ENCODE measurements at places on chromosomes 5 and 9. TPM values are rescaled to one million over a fixed set of nuclear protein-coding genes. Genes with fewer than 3 reads are reported as not detected.

GRCh38 chr5:93364378-93364777 is 216.6 kb downstream of the NR2F1-AS1 start:
- no peak for DNase-seq

- no peak for DNase-seq
Measured at GRCh38 chr9:93978551-93978950, 23.4 kb upstream of the BARX1 start.

- no peak for DNase-seq
Measured at GRCh38 chr5:145743396-145744061, 91.6 kb downstream of the PRELID2 start.

DNA sequence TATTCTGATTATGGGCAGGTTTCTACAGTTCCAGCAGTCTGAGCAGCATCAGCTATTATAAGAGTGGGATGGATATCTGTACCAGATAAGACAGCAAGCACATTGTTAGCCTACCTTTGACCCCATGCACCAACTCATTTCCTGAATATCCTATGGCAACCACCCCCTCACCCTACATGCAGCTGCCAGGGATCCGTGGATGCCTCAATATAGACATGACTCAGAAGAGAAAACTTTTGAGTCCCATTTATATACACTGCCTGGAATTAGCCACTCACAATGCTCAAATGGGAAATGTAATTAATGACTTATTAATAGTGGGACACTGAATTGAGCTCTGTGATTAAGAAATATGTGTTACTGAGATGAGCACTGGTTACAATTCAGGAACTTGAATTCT is 124.4 kb downstream of the SSBP2 start:
- DNase-seq: no peak

GRCh38 chr5:135951807-135952206 is 3.0 kb downstream of the LECT2 start:
- no peak for DNase-seq

DNA sequence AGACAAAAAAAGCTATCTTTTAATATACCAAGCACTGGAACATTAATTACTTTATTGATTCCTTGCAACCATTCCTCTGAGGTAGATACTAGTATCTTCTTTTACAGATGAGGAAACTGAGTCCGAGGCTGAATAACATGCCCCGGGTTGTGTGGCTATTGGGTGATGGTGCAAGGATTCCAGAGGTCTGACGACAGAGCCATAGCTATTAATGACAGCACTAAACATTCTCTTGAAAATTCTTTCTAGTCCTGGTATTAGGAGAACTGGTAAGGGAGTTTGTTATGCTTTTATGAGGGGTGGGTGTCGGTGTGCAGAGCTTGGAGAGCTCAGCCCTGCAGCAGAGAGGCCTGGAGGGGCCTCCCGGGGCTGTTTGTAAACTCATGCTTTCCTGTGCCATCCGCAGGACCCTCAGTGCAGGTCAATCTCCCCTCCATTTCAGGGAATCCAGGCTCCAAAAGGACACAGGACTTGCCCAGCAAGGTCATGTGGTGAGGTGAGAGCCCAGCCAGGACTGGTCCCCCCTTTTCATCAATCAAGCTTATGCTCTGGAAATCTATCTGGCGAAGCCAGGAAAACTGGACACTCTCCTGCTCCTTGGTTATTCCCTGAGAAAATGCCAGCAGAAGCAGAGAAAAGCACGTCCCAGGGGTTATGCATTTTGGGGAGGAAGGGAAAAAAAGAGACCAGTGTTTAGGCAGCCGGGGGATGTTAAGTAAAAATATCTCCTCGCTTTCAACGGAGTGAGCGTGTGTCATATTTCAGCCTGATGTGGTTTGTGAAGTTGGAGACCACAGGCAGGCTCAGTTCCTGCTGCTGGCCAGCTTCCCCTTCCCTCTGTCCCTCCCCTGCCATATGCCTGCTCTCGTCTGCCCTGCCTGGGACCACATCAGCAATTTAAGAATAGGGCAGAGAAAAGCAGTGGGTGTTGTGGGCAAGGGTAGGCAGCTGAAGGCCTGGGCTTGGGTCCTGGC is 3.7 kb downstream of the GSN start:
- DNase-seq: no peak

- DNase-seq: no peak
Measured at GRCh38 chr5:33806738-33807442, 84.9 kb downstream of the ADAMTS12 start.

DNA sequence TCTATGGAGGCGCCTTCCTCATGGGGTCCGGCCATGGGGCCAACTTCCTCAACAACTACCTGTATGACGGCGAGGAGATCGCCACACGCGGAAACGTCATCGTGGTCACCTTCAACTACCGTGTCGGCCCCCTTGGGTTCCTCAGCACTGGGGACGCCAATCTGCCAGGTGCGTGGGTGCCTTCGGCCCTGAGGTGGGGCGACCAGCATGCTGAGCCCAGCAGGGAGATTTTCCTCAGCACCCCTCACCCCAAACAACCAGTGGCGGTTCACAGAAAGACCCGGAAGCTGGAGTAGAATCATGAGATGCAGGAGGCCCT is 3.2 kb downstream of the CEL start:
- no peak for DNase-seq

- DNase-seq: no peak
Measured at GRCh38 chr9:136543830-136544547, 1.9 kb downstream of the NOTCH1 start.

DNA sequence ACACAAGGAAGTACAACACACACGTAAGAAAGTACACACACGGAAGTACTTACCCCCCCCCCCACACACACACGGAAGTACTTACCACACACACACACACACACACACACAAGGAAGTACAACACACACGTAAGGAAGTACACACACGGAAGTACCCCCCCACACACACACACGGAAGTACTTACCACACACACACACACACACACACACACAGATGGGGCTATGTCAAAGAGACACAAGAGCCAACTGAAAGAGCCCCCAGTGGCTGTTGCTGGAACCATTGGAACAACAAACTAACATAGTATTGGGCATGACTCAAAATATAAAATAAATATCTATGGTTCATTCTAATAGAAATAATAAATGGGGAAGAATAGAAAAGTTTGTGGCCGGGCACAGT is 4.9 kb upstream of the MAPK9 start:
- DNase-seq: peak; percentile 32

- no peak for DNase-seq
Measured at GRCh38 chr9:104094534-104095015, 466 bp downstream of the SMC2 start.

DNA sequence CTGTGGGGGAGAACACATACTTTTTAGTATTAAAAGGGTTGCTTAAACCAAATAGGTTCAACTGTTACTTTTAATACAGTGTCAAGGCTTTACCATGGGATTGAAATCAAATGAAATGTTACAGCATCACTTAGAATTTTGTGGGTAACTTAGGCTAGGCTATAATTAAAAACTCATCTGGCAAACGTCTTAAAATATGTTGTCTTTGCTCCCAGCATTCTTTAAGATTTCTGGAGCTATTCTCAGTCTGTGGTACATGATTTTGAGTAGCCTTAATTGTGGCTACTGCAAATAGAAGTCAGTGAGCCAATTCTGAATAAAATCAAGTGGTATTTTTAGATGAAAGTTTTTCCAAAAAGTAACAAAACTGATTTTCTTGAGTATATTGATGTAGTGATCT is 30.7 kb downstream of the UHRF2 start:
- DNase-seq: no peak

DNA sequence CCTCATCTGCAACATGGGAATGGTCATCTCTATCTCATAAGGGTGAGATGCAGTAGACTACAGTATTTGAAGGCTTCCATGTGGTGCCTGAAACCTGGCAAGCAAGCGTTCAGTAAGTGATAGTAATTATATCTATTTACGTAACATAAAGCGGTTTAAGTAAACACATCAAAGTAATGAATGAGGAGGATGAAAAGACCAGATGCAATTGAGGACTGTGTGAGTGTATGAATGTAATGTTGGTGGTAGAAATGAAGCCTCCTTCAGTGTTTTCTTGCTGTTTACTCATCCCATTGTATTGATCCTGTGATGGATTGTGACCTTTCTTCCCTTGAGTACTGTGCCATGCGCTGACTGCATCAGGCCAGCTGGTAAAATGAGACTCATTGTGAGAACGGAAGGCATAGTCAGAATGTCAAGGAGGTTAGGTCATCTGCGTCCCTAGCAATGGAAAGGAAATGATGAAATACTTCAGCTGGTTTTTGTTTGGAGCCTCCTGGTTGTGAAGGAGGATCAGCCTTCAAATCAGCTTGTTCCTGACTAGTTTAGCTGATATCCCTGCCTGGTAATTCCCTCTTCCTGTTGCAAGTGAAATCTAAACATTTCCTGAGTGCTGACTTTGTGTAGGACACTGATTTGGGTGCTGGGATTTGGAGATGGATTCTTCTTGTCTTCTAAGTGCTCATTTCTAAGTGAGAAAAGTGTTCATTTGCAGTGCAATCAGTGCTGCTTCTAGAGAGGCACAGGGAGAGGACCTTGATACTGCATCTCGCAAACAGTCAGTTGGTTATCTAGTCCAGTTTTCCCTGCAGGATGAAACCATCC is 35.6 kb downstream of the TNFSF8 start:
- DNase-seq: peak; percentile 62

- no peak for DNase-seq
Measured at GRCh38 chr9:108316630-108317029, 539.2 kb downstream of the ACTL7B start.

DNA sequence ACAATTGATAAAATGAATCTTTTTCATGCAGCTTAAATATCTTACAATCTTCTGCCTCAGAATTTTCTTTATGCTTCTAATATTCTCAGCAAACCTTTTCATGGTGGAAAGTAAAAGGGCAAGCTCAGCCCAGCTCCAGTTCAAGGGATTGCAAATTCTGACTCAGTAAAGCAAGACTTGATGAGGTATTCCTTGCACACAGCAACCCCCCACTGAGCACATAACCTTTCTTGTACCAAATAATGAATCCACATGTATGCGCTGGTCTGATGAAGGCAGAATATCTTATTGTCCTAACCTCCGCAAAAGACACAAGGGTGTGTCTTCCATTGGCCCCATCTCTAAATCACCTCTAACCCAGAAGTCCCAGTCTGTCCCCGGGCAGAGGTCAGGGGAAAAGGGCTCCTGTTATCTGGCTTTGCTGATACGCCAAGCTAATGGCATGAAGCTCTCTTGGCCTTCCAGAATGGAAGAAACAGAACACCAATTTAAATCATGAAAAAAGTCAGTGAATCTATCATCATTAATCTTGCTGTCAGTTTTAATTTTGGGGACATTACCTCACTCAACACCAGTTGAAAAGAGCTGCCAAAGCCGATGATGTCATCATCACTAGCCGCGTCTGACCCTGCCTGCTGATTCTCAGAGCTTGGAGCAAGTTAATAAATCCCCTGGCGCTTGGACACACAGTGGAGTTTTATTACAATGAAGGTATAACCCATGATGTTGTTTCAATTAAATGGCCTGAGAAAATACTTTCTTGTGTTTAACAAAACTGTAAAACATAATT is 592.5 kb upstream of the CLINT1 start:
- no peak for DNase-seq

DNA sequence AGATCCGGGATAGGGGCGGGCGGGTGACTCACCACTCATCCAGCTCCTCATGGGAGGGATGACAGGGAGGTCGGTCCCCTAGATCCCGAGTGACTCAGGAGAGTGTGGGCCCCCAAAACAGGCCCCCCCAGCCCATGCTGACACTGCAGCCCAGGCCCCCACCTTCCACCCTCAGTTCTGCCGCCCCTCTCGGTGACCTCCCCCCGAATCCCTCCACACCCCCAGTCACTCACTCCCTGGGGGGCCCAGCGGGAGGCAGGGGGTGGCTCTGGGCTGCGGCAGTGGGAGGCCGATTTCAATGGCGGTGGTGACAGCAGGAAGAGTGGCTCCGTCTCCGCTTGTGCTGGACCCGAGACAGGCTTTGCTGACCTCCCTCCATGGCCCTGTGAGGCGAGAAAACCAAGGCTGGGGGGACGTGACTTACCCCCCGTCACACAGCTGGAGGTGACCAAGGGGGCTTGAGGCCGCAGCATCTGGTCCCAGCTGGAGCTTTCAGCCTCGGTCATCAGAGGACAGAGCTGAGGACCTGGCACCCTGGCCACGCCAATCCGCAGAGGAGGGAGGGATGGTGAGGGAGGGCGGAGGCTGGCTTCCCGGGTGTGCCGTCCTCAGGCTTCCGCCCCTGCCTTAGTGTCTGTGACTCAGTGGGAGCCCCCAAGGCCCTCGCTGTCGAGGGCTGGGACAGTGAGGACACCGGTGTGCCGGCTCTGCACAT is 9.0 kb downstream of the GPSM1 start:
- DNase-seq: no peak

DNA sequence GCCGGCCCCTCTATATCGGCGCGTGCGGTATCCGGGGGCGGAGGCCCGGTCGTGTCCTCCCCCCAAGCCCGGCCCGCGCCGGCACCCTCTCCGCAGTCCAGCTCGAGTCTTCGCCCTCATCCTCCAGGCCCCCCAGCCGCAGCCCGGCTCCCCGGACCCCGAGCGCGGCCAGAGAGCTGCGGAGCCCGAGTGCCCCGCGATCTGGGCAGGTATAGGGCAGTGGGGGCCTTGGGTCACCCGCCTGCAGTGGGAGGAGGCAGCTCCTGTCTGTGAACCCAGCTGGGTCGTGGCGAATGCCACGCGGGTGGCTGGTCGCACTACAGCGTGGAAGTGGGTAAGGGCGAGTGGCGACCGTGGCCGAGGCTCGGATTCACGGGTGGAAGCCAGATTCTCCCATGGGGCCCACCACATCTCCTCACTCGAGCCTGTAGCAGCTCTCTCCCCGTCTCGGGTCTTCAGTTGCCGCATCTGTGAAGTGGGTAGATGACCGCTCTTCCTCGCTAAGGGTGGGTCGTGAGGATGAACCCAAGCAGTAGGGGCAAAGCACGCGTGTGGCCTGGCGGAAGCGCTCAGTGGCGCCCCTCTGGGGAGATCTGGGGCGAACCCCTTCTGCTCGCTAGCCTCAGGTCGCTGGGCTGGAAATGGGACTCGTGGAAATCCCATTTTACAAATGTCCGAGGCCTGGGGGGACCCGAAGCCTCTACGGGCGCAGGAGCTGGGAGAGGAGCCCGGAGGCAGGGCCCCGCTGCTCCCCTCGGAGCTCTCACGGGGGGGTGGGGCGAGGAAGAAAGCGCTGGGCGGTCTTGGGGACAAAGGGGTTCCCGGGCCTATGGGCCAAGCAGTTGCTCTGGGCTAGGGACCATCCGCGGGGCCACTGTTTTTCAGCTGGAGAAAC is 1.9 kb downstream of the NR5A1 start:
- peak; percentile 62 for DNase-seq

DNA sequence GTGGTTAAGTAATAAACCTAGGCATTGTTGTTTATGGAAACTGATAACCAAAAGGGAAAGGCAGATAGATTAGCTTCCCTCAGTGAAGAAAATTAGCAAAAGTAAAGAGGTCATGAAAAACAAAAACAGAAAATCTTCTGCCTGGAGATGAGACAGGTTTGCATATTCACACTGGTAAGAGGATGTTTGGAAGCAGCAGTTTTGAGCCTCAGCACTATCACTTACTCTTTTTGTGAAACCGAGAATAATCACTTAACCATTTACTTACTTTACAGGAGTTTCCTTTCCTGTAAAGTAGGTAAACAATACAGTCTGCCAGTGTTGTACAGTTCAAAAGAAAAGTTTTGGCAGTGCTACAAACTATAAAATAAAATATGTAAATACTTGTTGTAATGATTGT is 35.5 kb upstream of the EMB start:
- DNase-seq: no peak

Gene IFNA2
- total RNA-seq: not detected

Gene RANBP3L
- not detected for total RNA-seq

Gene CA9
- not detected for total RNA-seq

Gene C8G
- total RNA-seq: not detected

Gene ADAMTSL1
- total RNA-seq: 5.0 TPM

Gene PCDHA12
- 17.7 TPM for total RNA-seq

Gene PTPN3
- total RNA-seq: 2.8 TPM

Gene FOXD4
- 0.31 TPM for total RNA-seq

Gene NR5A1
- total RNA-seq: 0.21 TPM

Gene LMX1B
- total RNA-seq: not detected

Gene PHF24
- 0.14 TPM for total RNA-seq

Measured in GM23338 (cell line).